ENCODE measurements at places on chromosomes 16 and 17. TPM values are rescaled to one million over a fixed set of nuclear protein-coding genes. Genes with fewer than 3 reads are reported as not detected.
A peak's percentile ranks its signal among the peaks of the same experiment; 100 is the strongest.

GRCh38 chr16:72013389-72013788 is 4.8 kb downstream of the DHODH start:
- no peak for DNase-seq

Gene NHLRC4
- total RNA-seq = 0.89 TPM

- DNase-seq = no peak
Measured at GRCh38 chr17:31130286-31131224, 35.8 kb downstream of the NF1 start.

Gene EPN2
- 71.9 TPM for total RNA-seq

DNA sequence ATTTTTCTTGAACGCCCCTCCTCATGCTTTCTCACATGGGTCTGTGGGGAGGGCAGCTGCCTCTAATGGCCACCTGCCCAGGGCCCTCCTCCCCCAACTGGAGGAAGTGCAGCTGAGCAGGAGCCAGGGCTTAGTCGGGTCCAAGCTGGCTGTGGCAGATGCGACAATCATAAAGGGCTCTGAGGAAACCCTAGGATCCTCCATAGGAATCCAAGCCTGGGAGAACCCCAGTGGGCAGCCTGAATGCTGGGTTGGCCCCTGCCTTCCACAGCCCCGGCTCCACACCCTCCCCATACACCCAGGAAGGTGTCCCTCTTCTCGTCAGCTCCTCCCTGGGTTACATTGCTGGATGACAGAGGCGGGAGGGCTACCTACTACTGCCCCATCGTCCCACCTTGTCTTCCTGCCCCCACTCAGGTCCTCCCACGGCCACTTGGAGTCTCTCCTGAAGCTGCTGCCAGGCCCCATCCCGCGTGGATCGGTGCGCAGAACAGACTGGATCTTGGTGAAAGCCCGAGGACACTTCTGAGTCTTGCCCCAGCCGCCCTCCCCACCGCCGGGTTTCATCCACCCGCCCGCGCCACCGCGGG is 15.6 kb upstream of the CBFB start:
- peak; percentile 55 for DNase-seq

DNA sequence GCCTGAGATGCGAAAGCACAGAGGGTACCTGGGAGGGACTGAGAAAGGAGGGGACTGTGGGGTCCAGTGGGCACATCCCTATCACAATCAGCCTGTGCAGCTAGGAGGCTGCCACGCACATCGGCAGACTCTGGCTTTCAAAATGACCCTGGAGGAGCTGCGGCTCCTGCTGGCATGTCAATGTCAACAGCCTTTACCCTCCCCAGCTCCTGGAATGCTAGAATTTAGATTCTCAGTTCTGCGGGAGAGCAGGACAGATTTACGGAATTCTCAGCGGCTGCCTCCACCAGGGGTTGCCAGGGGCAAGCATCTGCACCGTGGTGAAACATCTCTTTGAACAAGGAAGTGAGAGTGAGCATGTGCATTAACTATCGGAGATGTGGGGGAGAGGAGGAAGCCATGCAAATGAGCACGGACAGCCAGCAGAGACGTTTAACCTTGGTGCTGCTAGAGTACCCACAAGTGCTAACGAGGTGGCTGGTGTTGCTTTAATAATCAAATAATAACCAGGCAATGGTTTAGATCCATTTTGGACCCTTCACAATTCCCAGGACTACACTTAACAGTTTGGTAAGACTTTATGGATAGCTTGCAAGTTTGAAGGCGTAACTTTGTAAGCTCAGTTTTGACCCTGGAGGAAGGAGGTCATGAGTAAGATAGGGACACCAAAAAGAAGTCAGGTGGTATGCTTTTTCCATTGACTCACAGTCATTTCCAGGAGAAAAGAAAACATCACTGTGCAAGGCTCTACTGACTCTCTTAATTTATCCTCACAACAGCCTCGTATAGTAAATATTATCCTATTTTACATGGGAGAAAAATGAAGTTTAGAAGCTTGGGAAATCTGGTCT is 54.1 kb downstream of the XYLT1 start:
- no peak for DNase-seq

DNA sequence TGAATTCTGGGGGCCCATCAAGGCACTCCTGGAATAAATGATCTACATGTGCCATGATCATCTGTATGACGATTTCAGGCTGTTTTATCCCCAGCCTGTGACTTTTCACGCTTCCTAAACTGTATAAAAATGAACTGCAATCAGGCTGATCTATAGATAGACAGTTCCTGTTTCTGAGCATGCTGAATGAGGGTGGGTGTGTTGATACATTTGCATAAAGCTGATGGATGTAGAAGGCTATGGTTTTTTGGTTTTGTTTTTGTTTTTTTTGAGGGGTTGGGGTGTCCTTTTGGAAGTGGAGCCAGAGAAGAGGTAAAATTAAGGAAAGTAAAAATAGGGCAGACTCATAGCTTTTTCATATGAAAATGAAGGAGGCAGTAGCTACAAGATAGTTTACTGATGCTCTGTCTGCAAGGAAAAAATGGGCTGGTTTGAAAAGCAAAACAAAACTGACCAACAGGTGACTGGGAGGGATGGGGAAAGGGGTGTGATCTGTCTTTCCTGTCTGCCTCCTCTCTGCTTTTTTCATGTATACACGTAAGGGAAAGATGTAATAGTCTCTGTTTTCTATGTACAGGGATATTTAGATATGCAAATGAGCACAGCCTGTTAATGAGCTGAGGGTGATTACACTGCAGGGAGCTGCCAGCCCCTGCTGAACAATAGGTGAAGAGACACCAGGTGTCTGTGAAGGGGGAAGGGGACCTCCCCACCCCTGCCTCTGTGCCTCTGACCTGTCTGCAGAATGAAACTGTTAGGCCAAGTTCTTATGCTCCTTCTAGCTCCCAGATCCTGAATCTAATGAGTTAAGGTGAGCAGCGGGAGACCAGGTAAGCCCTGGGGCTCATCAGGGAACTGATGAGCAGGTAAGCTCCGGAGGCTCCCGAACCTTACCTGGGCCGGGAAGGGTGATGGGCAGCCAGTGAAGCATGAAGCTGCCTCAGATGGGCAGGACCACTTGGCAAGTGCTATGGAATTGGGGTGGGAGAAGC is 46.6 kb upstream of the LYRM9 start:
- no peak for DNase-seq

DNA sequence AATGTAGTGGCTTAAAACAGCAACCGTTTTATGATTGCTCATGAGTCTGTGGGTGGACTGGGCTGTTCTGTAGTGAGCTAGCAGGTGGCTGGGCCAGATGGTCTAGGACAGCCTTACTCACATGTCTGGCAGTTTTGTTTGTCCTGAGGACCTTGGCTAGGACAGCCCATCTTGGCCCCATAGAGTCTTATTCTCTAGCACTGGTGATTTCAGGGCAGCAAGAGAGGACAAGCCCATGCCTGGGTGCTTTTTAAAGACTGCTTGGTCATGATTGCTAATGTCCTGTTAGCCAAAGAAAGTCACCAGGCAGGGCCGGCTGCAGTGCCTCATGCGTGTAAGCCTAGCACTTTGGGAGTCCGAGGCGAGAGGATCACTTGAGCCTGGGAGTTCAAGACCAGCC is 139.8 kb downstream of the KATNIP start:
- DNase-seq = no peak

Gene CRISPLD2
- 92.0 TPM for total RNA-seq

GRCh38 chr16:49024896-49025295 is 256.7 kb downstream of the CBLN1 start:
- DNase-seq = no peak

- peak; percentile 62 for DNase-seq
Measured at GRCh38 chr16:89374393-89374960, 115.9 kb downstream of the ANKRD11 start.

GRCh38 chr16:87782033-87782432 is 16.2 kb upstream of the KLHDC4 start:
- no peak for DNase-seq

Gene PRPSAP2
- total RNA-seq = 25.2 TPM

Gene ABCC3
- 236 TPM for total RNA-seq

Gene CALB2
- total RNA-seq = 2.6 TPM

- no peak for DNase-seq
Measured at GRCh38 chr16:61364990-61365389, 671.2 kb downstream of the CDH8 start.

DNA sequence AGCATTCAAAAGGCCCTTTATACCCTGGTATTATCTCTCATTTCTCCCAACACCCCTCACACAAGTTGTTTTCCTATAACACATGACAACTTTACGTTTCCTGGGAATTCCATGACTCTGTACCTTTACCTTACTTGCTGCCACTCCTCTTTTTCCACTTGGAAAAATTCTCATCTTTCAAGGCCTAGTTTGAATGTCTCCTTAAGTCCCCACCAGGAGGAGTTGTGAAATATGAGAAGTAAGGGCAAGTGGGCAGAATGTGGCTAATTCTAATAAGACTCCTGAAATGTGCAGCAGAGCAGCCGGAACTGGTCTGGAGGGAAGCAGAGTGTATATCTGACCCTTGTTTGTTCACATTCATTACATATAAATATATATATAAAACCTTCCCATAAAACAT is 39.7 kb downstream of the BRCA1 start:
- DNase-seq = no peak

Gene ABCC6
- total RNA-seq = 51.9 TPM

Gene RAD51D
- 3.5 TPM for total RNA-seq

- peak; percentile 79 for DNase-seq
Measured at GRCh38 chr17:10614536-10615155, 42.5 kb downstream of the MYH3 start.

DNA sequence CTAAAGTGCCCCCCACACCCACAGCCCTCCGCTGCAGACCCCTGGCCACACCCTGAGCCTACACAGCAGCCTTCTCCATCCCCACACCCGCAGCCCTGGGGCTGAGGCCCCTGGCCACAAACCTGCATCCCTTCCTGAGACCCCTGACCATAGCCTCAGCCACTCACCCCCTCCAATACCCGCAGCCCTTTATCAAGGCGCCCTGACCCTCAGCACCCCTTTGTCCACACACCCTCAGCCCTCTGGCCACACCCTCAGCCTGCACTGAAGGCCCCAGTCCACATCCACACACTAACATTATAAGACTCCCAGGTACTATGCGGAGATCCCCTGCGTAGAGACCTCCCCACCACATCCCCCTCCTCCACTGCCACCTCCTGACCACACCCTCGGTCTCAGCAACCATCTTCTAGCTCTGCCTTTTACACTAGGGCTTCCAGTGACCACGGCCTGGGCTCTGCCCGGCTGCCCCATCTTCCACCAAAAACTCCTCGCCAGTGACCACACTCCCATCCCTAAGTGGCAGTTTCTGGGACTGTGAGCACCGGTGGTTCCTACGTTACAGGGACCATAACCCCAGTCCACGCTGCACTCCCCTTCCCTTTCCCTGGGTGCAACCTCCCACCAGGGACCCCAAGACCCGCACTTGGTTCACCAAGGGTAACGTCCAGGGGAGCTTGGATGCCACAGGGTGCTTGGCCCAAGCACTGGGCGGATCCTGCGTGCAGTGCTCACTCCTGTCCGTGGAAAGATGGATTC is 818 bp downstream of the TPPP3 start:
- no peak for DNase-seq

DNA sequence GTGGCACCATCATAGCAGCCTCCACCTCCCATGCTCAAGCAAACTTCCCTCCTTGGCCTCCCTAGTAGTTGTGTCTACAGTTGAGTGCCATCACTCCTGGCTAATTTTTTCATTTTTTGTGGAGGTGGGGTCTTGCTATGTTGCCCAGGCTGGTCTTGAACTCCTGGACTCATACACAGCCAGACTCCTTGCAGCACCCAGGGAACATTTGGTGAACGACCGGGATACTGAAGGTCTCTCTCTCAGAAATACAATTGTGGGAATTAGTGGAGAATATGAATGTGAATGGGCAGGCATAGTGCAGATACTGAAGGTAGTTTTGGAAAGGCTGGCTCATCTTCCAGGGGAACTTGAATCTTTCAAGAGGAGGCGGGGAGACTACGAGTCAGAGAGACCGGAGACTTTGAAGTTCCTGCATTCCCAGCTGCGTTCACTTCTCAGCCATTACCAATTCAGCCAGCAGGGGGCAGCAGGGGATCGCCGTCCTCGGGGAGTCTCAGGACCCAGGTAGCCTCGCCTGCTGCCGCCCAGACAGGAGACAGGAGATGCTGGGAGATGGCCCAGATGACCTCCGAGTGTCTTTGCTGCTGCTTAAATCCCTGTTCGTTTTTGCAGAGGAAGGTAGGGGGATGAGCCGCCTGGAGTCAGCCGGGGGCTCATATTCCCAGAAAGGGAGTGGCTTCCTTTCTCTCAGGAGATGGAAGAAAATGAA is 68.6 kb downstream of the HAPSTR1 start:
- peak; percentile 57 for DNase-seq

GRCh38 chr17:66903781-66904180 is 60.7 kb upstream of the CACNG4 start:
- DNase-seq = no peak

DNA sequence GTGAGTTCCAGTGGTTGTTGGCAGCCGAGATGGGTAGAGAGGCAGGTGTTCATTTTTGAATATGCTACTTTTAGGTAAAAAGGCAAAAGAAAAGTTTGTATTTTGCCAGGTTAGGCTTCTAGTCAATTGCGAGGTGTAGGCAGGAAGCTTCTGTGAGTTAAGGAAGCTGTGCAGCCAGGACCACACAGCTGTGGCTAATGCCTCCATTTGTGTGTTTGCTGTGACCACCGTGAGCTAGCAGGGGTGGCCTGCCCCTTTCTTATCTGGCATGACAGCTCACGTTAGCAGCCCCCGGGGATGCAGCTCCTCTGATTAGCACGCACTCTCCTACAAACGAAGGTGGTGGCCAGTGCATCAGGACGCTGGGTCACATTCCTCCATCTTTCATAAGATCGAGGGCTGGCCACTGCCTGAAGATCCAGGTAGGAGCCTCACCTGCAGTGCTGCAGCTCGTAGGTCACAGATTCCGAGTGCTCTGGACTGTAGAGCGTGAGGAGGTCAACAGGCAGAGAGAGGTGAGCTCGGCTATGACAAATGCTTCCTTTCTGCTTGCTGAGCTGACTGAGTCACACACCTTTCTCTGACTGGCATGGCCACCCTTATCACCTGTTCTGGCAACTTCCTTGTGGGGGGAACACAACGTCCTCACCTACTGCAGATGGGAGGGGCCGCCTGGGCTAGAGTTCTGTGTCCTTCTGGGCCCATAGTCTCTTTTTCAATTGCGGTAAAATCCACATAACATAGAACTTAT is 244.4 kb downstream of the HS3ST3B1 start:
- no peak for DNase-seq
